Panc1 (cell line): ENCODE measurements at places on chromosomes 6 and 20. TPM values are rescaled to one million over a fixed set of nuclear protein-coding genes. Genes with fewer than 3 reads are reported as not detected.

The FRK gene
- 2.5 TPM for total RNA-seq

The MUCL3 gene
- not detected for total RNA-seq

The NRSN2 gene
- total RNA-seq: 44.9 TPM

The HIVEP2 gene
- total RNA-seq: 10.3 TPM

The C6orf15 gene
- total RNA-seq: not detected

The DNAAF9 gene
- total RNA-seq: 7.4 TPM

The HSPA12B gene
- 0.21 TPM for total RNA-seq

The HLA-DQB1 gene
- total RNA-seq: 0.51 TPM

The PANK2 gene
- total RNA-seq: 40.9 TPM
